ENCODE measurements at places on chromosomes 12 and 14. TPM values are rescaled to one million over a fixed set of nuclear protein-coding genes. Genes with fewer than 3 reads are reported as not detected.

GRCh38 chr12:89384807-89385206, 32.5 kb upstream of the DUSP6 start:
- no peak for DNase-seq

- no peak for DNase-seq
Observed at GRCh38 chr12:126431767-126432166, 1366.5 kb downstream of the AACS start.

GRCh38 chr12:41972598-41972997, 172.1 kb downstream of the GXYLT1 start:
- DNase-seq, result no peak

DNA sequence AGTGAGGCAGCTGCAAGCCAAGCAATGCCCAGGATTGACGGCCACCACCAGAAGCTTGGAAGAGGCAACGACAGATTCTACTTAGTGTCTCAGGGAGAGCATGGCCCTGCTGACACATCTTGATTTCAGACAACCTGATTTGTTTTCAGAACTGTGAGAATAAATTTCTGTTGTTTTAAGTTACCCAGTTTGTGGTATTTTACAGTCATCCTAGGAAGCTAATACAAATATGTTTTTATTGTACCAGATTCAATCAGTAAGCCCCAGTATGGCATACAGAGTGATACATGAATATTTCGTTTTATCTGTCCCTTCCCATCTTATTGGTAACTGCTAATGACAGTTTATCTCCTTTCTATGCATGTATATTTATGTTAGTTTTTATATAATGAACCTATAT, 62.3 kb downstream of the SAMD4A start:
- DNase-seq, result no peak

GRCh38 chr12:54625598-54625997, 9.1 kb downstream of the LACRT start:
- no peak for DNase-seq

GRCh38 chr14:65180725-65181025, 78.4 kb upstream of the MAX start:
- DNase-seq, result no peak

DNA sequence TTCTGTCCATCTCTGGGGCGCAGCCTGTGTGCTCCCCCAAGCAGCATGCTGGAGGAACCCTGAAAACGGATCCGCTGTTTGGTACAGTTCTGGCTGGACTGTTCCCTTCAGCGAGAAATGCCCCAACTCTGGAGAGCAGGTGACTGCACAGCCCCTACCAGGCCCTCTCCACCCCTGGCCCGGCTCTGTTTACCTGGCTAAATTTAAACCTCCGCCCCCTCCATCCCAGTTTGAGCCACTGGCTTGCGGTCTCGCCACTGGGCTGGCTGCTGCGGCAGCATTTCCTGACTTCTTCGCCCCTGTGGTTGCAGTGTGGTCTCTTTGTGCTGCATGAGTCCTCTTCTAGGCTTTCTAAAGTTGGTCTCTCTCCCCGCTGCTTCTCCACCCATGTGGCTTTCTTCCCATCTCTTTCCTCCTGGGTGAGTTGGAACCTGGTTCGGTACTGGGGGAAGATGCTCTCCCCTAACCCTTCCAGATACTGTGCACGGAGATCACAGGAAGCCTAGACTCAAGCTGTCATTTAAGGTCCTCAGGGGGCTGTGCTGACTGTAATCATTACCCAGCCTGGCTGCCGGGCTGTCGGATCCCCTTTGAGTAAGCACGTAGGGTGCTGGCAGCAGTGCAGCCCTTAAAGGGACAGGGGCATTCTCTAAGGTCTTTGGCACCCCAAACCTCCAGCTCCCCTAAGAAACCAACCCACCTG, 60.6 kb downstream of the FBXL14 start:
- no peak for DNase-seq

LIN7A gene
- 16.5 TPM for total RNA-seq

C12orf56 gene
- 9.2 TPM for total RNA-seq

SERPINA12 gene
- total RNA-seq, result not detected

SLC17A8 gene
- total RNA-seq, result not detected

RPS6KA5 gene
- 30.4 TPM for total RNA-seq

TNFRSF1A gene
- 215 TPM for total RNA-seq

TAS2R7 gene
- not detected for total RNA-seq

ADCY4 gene
- 68.1 TPM for total RNA-seq

DNA sequence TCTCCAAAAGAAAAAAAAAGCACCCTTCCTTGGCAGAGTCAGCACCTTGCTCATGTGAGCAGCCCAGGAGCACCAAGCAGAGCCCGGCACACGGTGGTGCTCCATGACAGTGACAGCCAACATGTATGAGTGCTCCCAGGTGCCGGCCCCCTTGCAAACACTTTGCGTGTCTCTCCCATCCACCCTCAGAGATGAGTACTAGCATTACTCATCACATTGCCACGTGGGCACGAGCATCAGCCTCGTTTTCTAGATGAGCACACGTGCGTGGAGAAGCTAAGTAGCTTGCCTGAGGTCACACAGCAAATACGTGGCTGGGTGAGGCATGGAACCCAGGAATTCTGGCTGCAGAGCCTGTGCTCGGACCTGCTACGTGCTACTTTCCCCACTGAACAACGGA, 177.9 kb upstream of the PRMT8 start:
- no peak for DNase-seq

Measured in sciatic nerve (tissue), 2 donors.